Fibroblast of pulmonary artery (primary cell): ENCODE measurements at places on chromosomes 1 and 21.

DNA sequence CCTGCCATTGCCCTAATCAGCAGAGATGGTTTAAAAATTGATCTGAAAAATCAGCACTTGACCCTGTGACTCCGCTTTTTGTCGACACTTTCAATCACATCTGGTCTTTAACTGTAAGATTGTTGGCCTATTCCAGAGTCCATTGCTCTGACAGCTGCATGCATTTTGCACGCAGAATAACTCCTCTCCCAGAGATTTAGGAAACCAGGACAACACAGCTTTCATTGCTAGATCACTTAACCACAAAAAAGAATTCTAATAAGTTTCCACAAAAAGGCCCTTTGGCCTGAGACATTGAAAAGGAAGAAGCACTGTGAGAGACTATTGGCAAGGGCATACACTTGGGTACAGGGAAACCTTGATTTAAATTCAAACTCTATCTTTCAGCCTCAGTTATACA, 373.1 kb downstream of the TGFB2 start:
- DNase-seq, result no peak

GRCh38 chr1:225768662-225769426, 8.8 kb upstream of the SRP9 start:
- no peak for DNase-seq

DNA sequence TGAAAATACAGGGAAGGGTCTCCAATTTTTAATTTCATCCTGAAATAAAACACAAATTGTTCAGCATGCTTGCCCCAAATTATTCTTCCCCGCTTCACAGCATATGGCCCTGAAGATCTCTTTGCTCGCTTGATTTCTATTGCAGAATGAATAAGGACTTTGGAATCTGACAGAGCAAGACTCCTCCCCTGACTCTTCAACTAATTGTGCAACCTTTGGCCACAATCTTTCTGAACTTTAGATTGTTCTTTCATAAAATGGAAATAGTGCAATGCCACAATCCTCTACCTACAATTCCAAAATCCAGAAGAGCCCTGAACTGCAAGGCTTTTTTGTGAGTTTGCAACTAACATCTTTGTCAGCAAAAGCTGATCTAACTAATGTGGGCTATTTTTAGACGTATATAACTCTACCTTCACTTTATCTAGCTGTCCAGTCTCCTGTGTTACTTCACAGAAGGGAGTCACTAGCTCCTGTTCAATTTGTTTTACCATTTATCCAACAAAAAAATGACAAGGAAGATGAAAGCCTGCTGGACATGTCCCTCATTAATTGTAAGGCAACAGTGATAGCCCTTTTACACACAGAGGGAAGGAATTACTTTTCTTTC, 13.4 kb downstream of the RNASEL start:
- DNase-seq, result peak; percentile 83

- DNase-seq, result no peak
These were observed 40.7 kb downstream of the AHDC1 start for GRCh38 chr1:27563341-27563590.

- DNase-seq, result peak; percentile 18
These were observed 58.4 kb upstream of the TENT5B start for GRCh38 chr1:27071049-27071416.

- no peak for DNase-seq
These were observed 8.4 kb downstream of the CFH start for GRCh38 chr1:196660272-196660671.

- DNase-seq, result no peak
These were observed 19.1 kb downstream of the CHRNB2 start for GRCh38 chr1:154586641-154587040.

DNA sequence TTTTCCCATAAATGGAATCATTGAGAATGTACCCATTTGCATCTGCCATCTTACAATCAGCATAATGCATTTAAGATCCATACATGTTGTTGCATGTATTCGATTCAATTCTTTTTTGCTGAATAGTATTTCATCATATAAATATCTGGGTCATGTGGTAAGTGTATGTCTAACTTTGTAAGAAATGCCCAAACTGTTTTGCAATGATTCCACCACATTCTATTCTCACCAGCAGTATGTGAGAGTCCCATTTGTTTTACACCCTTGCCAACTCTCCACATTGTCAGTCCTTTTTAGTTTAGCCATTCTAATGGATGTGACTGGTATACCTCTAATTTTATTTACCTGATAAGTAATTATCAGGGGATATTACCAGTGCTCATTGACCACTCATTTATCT, 115.8 kb upstream of the PBX1 start:
- no peak for DNase-seq

DNA sequence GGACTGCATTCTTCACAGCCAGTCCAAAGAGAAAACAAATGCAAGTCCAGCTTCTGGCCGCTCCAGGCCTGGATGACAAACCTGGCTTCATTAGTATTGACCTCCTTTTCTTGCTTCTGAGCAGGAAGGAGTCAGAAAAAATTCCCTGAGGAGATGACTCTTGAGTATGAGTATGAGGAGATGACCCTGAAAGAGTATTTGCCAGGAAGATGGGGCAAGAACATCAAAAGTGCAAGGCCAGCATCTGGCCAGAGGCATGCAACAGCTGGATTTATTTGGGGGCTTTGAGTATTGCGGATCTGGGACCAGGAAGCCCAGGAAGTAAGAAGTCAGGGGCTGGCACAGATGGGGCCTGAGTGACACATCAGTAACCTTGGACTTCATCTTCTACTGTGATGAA, 113.9 kb downstream of the GLIS1 start:
- peak; percentile 8 for DNase-seq

GRCh38 chr1:69055194-69055593, 512.5 kb upstream of the LRRC7 start:
- DNase-seq, result peak; percentile 3

- no peak for DNase-seq
These were observed 25.3 kb downstream of the KCNQ4 start for GRCh38 chr1:40808909-40809308.

- DNase-seq, result no peak
These were observed 14.1 kb downstream of the C1orf87 start for GRCh38 chr1:60059468-60059867.

- peak; percentile 64 for DNase-seq
These were observed 18.8 kb downstream of the ELF3 start for GRCh38 chr1:202029171-202029665.

- DNase-seq, result peak; percentile 85
These were observed 5.5 kb upstream of the RNF223 start for GRCh38 chr1:1079408-1080121.

- no peak for DNase-seq
These were observed 42.6 kb upstream of the COL6A1 start for GRCh38 chr21:45938811-45939520.

DNA sequence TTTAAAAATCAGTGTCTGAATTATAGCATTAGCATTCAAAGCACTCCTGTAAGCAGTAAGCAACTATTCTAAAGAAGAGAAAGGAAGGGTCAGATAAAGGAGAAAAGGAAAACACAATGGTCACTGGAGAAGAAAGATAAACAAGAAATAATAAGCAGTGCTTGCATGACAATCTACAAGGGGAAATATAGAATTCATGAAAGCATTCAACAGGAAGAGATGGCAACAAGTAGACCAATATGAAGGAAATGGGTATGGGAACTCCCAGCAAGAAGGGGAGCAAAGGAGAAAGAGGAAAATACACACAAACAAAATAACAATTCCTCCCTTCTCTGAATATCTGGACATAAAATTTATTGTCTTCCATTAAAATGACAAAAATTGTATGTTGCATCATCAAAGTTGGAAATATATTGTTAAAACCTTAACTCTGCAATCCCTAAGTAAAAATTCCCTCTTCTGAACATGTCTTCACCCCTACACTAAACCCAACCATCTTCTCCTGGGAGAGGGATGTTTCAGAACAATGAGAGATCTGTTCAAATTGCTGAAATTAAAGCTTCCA, 206.3 kb upstream of the SAMSN1 start:
- DNase-seq, result no peak

- no peak for DNase-seq
These were observed 15.1 kb downstream of the MCOLN3 start for GRCh38 chr1:85033221-85033620.

- no peak for DNase-seq
These were observed 133.3 kb upstream of the SYT6 start for GRCh38 chr1:114286960-114287359.

- no peak for DNase-seq
These were observed 21.8 kb downstream of the EDN2 start for GRCh38 chr1:41462680-41463004.

DNA sequence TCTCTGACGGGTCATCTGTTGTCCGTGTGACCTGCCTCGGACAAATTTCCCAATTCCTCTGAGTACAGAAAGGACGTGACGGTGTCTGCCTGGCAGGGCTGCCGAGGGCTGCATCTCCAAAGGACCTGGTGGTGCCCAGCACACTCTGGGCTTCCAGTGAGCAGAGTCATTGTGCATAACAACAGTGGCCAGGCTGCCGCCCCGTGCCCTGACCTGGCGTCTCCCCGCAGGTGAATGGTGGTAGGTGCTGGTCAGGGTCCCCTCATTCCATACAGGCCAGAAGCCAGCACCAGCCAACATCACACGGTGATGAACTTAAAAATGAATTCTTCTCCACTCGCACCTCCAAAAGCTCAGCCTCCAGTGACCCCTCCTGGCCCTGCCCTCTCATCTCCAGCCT, 28.2 kb downstream of the PRDM16 start:
- no peak for DNase-seq

GRCh38 chr1:89949991-89950624, 44.8 kb upstream of the ZNF326 start:
- no peak for DNase-seq

- DNase-seq, result peak; percentile 94
These were observed 50.5 kb upstream of the PPP2R5A start for GRCh38 chr1:212234431-212235395.

- DNase-seq, result peak; percentile 33
These were observed 2.8 kb downstream of the SRARP start for GRCh38 chr1:16006552-16007485.

- DNase-seq, result peak; percentile 90
These were observed 141.0 kb downstream of the TNFSF18 start for GRCh38 chr1:172909606-172910326.

DNA sequence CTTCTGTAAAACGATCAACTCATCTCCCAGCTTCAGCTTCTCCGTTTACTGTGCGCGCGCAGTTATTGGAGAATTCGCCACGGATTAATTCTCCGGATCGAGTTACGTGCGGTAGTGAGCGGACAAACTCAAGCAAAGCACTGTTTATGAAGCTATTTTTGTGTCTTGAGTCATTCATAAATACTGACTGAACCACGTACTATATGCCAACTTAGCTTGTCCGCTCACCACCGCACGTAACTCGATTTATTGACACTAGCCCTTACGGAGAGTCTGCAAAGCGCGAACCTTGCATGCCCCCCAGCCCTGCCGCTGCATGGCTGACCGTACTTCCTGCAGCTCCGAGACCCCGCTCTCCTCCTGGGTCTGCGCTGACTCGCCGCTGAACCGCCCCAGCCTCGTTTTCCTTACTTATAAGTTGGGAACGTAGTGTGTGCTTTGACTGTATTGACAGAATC, 773 bp downstream of the CHD1L start:
- no peak for DNase-seq

DNA sequence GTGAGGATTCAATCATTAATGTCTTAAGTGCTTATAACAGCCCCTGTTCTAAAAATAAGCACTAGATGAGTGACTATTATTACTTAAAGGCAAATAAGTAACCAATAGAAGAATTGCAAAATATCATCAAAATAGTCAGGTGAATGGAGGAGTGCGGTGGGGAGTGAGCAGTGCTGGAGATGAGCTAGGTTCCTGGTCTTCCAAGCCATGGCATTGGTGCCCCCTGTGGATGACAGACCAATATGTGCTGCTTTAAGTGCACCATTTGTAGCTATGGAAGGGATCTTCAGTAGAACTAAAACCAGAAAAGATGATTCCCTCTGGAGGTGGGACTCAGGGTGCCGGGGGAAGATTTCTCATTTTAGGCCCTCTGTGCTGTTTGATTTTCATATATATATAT, 46.1 kb upstream of the SLC30A1 start:
- peak; percentile 64 for DNase-seq

- DNase-seq, result peak; percentile 79
These were observed 19.9 kb upstream of the IFNGR2 start for GRCh38 chr21:33383056-33383888.

DNA sequence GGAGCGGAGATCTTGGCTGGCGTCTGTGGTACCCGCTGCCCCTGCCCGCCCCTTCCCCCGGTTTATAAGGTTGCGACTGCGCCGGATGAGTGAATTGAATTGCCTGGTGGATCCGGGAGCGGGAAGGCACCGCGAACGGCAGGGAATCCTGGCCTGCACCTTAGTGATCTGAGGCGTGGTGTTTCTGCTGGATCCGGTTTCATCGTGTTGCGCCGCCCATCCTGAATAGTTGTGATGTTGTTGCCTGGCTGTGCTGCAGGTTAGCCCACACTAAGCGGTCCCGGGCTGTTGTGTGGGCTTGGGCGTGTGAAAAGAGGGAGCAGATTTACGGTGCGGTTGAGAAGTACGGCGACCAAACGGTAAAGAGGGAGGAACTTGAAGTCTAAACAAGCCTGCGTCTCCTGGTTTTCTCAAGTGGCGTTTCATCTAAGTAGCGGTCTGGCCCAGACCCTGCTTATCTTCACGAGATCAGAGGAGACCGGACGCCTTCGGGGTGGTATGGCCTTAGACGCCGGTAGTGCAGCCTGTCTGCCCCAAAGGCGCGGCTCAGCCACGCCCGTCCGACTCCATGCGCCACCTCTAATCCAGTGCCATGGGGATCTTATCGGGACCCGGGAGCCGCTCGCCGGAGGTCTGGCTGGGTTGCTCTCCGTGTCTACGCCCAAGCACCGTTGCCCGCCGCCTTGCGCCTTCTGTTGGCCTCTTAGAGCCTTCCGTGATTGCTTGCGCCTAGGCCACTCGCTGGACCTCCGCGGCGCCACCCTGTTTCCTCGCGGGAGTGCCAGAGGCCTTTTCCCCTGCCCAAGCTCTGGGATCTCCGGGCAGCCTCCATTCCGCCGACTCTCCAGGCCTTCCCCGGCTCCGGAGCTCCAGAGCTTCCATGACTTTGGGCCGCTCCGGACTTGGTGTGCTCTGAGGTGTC, 87.5 kb upstream of the RHOU start:
- peak; percentile 56 for DNase-seq

DNA sequence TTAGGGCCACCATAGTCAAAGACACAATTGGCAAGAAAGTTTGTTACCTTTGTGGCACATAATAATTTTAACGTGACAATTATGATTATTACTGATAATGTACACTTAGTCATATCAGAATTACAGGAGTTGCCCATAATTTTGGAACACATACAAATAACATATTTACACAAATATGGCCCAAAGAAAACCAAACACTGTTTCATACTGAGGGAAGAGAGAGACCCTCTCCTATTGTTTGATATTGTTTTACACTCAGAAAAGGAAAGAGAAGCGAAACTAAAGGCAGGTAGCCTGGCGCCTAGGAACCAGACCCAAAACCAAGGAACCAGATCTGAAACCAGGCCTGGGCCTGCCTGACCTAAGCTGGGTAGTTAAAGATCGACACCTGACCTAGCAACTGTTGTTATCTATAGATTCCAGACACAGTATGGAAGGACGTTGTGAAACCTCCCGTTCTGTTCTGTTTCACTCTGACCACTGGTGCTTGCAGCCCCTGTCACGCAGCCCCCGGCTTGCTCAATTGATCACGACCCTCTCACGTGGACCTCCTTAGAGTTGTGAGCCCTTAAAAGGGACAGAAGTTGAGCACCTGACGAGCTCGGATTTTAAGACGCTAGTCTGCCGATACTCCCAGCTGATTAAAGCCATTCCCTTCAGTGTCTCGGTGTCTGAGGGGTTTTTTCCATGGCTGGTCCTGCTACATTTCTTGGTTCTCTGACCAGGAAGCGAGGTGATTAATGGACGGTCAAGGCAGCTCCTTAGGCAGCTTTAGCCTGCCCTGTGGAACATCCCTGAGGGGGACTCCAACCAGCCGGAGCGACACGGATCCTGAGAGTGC, 27.9 kb downstream of the C1orf115 start:
- no peak for DNase-seq

GRCh38 chr1:211468595-211468994, 23.4 kb downstream of the RD3 start:
- DNase-seq, result peak; percentile 8
